Activated CD4-positive, alpha-beta T cell treated with anti-CD3 and anti-CD28 coated beads, Interleukin-10, Interleukin-2, amounts not matched to agents 100 ng/mL and 50 ng/mL, durations not matched to agents 16 hours and 8 hours (primary cell): ENCODE measurements at places on chromosomes 11 and 22.
A peak's percentile ranks its signal among the peaks of the same experiment; 100 is the strongest.

DNA sequence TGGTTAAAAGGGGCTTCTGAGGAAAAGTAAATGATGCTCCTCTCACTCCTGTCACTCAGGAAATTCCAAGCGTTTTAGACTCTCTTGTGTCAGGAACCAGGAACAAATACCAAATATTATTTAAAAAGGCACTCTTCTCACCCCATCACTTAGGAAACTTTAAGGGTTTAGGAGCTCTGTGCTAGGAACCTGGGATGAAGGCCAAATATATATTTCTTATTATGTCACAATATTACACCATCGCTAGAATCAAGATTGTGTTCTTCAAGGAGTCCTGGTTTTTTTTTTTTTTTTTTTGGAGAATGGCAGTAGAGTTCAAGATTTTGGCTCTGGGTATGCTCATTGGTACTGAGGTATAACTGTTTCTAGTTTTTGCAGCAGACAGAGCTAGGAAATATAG lies 79.0 kb upstream of the HEPHL1 start:
- DNase-seq: no peak

GRCh38 chr11:20909995-20910726 lies 240.8 kb downstream of the NELL1 start:
- DNase-seq: no peak

DNA sequence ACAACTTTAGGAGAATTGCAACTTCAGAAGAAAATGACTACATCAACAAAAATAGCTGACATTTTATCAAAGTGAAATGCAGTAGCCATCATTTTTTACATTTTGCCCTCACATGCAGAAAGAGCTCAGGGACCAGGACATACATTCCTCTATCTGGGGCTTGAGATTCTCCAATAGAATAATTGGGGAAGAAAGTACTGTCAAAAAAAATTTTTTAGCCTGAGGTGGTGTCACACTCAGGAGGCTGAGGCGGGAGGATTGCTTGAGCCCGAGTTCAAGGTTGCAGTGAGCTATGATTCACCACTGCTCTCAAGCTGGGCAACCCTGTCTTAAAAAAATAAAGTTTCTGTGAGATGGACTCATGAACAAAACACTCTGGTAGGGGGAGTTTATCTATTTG lies 32.2 kb upstream of the DEPDC7 start:
- DNase-seq: no peak

DNA sequence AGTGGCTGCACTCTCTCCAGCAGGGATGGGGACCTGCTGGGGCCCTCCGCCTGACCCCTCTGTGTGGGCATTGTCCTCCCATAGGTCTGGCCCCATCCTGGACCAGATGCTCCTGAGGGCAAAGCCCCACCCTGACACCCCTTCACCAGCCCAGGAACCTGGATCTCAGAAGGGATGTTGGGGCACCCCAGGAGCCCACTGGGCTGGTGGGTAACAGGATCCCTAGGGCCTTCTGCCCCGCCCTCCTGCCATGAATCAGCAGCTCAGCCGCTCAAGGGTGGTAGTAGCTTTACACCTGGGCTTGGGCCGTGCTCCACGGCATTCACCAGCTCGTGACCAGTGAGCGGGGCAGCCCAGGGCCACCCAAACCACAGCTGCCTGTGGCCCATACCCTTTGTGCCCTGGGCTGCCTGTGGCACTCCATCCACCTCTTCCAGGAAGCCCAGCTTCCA lies 1.0 kb upstream of the MAPK12 start:
- DNase-seq: peak; percentile 23

DNA sequence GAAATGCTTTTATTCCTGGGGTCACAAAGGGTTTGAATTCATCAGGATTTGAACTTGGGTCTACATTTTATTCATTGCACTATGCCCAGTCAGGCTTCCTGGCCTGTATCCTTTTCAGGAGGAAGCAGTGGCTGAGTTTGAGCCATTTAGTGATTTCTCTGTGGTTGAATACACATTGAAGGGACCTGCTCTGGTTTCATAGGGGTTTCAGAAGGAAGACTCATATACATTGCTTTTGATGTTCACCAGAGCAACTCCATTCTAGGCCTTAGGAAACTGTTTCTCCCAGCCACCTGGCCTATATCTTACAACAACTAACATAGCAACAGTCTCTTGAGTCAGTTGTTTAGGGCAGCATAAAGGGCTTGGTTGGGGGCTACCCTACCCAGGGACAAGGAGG lies 165.7 kb downstream of the INSC start:
- no peak for DNase-seq

- peak; percentile 58 for DNase-seq
Measured at GRCh38 chr11:114208377-114208776, 87.8 kb upstream of the NNMT start.

DNA sequence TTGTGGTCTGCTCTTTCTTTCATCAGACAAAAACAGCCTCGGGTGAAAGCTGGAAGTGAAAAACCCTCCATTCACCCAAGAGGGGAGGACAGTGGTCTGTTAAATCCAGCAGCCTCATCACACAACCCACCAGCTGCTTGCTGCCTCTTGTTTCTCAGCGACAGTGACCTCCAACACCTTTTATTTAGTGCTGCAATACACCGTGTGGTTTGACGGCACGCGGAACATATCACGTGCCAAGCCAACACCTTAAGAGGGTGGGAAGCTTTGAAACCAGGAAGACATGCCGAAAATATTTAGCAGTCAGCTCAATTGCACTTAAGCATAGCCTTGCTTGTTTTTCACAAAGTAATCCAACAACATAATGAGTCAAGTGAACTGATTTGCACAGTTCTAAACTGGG lies 39.8 kb upstream of the POGLUT3 start:
- no peak for DNase-seq
